ENCODE measurements at places on chromosomes 11 and 22. TPM values are rescaled to one million over a fixed set of nuclear protein-coding genes. Genes with fewer than 3 reads are reported as not detected.

The SYTL2 gene
- total RNA-seq, result 306 TPM

The CARD18 gene
- total RNA-seq, result not detected

The OOSP4B gene
- total RNA-seq, result not detected

The LMO1 gene
- total RNA-seq, result not detected

The NRGN gene
- total RNA-seq, result 1.8 TPM

The TST gene
- 576 TPM for total RNA-seq

The NRIP3 gene
- 0.27 TPM for total RNA-seq

The PLA2G6 gene
- total RNA-seq, result 21.2 TPM

The NLRX1 gene
- 14.8 TPM for total RNA-seq

The KRTAP5-1 gene
- total RNA-seq, result not detected

The FZD4 gene
- total RNA-seq, result 9.0 TPM

The RAG2 gene
- not detected for total RNA-seq

The OR52E1 gene
- total RNA-seq, result not detected

The MS4A6A gene
- 20.2 TPM for total RNA-seq

The PRAME gene
- not detected for total RNA-seq

The CCDC81 gene
- total RNA-seq, result 0.37 TPM

DNA sequence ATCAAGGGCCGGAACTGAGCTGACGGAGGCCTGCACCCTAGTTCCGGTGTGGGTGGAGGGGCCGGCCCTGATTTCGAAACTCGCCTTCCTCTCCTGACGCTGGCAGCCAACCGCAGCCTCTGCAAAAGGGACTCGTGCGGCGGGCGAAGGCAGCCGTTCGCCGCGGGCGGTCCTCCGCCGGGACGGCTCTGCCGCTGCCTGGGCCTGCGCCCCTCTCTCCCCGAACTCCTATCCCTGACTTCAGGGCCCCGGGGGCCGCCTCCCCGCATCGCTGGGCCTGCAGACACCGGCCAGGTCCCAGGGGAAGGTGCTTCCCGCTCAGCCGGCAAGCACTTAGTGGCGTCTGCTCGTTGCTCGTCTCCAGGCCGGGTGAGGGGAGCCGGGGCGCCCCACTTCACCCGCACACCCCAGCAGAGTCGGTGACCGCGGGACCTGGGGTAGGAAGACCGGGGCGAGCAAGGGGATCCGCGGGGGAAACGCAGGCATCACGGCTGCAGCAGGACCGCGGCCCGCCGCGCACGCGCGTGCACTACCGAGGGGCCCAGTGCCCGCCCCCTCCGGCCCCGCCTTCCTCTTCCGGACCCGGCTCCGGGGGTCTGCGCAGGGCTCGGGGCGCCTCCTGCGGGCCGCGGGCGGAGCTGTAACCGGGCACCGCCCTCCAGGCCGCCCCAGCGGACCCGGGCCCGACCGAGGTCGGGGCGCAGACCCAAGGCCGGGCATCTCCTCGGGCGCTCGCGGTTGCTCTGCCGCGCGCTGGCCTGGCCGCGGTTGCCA, 464 bp upstream of the ANKRD13D start:
- peak; percentile 90 for DNase-seq

DNA sequence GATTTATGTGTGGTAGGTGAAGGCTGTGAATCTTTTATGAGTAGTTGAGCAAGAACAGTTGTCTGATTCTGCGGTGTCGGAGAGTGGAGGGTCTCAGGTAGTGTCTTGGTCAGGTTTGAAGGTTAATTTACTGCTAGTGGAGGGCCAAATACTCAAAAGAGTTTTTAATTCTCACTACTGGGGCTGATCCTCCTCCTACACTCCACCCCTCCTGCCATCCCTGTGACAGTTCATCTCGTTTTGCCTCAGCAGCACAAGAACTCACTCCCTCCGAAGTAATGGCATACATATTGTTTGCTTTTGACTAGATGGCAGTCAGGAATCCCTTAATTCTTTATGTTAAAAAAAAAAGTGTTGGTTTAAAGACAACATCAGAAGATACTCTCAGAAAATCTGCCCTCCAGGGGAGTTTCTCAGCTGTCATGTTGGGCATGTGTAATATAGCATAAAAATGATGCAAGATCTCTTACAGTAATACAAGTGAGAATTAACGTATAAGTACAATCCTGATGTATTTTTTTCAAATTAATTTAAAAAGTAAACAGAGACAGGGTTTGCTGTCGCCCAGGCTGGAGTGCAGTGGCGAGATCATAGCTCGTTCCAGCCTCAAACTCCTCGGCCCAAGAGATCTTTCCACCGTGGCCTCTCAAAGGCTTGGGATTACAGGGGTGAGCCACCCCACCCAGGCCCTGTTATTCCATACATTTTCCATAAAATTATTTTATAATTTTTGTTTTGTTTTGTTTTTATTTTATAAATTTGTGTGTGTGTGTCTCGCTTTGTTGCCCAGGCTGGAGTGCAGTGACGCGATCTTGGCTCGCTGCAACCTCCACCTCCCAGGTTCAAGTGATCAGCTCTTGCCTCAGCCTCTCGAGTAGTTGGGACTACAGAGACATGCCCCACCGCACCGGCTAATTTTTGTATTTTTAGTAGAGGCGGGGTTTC, 1.3 kb downstream of the FAR1 start:
- DNase-seq, result peak; percentile 30

DNA sequence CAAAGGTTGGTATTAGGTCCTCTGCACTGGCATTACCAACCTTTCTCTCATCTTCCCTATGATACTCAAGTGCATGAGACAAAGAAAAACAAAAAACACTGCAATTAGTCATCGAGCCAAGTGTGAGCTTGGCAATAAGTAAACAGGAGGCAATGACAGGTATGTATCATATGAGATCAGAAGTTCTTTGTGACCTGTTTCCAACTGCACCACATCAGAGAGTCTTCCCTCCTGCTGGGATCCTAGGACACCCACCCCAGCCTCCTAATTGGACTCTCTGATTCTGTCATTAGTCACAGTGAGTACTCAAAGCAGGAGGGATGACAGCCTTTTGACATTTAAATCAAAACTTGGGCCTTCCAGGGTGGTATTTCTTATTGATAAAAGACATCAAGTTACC, 7.8 kb upstream of the JAML start:
- no peak for DNase-seq

- DNase-seq, result peak; percentile 42
These were observed 40.0 kb downstream of the TENM4 start for GRCh38 chr11:79400717-79401330.

GRCh38 chr11:3877364-3878257, 22.1 kb downstream of the STIM1 start:
- DNase-seq, result no peak

GRCh38 chr11:118622376-118623268, 15.2 kb downstream of the PHLDB1 start:
- no peak for DNase-seq

DNA sequence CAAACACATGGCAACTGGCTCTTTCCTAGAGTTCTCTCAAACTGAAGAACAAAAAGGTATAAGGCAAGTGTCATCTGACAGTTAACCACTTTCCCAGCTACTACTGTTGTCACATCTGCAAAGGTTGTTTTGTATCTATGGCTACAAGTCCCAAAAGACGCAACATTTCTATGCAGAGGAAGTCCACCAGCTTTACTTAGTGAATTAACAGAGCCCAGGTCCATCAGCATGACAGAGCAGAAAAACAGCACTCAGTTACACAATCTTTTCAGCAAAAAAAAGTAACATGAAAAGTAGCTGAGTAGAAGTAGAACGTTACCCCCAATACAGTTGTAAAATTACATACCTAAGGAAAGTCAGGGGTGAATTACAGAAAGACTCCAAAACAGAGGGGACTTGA, 12.1 kb downstream of the CPSF7 start:
- no peak for DNase-seq

- DNase-seq, result no peak
These were observed 666.6 kb downstream of the CNTN5 start for GRCh38 chr11:99687320-99687719.

GRCh38 chr11:116946414-116946813, 109.0 kb upstream of the APOA1 start:
- DNase-seq, result no peak

- no peak for DNase-seq
These were observed 8.6 kb upstream of the CD3E start for GRCh38 chr11:118295815-118296454.

DNA sequence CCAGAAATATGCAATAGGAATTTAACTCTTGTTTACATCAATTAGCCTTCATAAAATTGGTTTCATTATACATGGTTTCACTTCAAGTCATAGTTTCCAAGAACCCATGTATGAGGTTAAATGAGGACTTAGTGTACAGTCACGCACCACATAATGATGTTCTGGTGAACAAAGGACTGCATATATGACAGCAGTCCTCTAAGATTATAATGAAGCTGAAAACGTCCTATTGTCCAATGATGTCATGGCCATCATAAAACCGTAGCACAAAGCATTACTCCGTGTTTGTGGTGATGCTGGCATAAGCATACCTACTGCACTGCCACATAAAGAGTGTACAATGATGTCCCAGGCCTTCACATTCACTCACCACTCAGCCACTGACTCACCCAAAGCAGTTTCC, 31.1 kb downstream of the SMCO4 start:
- no peak for DNase-seq

DNA sequence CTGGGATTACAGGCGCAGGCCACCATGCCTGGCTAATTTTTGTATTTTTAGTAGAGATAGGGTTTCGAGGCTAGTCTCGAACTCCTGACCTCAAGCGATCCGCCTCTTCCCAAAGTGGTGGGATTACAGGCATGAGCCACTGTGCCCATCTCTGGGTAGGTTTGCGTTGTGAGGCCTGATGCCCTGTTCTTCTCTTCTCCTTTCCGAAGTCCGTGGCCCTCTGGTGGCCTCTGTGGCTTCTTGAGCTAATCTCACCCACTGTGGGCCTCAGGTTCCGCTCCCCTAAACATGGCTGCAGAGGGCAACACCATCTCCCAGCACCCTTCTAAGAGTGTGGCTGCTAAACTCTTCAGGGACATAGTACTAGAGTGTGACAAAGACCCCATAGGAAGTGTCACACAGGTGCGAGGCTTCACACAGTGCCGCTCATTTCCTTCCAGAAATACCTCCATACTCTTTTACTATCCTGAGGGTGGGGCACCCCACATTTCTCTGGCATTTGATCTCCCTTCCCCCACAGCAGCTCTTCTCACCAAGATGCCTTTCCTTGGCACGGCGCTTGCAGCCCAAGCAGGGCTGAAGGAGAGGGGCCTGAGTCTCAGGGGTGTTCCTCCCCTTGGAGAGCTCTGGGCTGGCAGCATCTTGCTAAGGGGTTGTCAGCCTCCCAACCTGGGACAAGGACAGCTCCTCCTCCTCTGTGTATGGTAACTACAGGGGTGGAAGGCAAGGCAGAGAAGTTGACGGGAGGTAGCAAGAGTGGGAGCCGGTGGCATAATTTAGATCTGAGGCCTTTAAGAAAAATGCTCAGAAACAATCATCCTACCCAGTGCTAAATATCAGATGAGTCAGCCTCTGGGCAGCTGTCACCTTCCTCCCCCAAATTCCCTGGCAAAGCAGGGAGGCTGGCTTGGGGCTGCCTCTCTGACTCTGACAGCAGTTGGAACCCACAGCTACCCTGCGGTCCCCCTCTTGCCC, 6.1 kb downstream of the THY1 start:
- no peak for DNase-seq

GRCh38 chr11:69353696-69354544, 60.0 kb downstream of the MYEOV start:
- DNase-seq, result peak; percentile 23

DNA sequence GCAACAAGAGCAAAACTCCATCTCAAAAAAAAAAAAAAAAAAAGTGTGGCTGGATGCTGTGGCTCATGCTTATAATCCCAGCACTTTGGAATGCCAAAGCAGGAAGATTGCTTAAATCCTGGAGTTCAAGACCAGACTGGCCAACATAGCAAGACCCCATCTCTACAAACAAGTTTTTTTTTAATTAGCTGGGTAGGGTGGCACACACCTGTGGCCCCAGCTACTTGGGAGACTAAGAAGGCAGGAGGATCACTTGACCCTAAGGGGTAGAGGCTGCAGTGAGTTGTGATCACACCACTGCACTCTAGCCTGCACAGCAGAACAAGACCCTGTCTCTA, 19.0 kb upstream of the FEZ1 start:
- DNase-seq, result no peak

DNA sequence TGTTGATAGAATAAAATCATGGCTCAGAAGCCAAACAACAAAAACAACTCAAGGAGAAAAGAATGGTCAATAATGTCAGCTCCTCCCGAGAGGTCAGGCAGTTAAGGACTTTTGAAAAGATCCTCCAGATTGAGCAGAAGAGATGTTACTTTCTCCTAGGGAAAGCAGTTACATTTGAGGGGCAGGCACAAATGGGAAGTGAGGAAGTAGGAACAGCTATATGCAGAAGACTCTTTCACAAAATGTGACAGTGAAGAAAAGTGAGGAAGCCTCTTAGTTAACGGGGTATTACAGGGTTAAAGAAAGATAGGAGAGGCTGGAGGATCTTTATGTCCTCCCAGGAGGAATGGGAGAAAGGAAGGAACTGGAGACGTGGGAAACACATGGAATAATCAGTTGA, 3.4 kb downstream of the DCHS1 start:
- no peak for DNase-seq

DNA sequence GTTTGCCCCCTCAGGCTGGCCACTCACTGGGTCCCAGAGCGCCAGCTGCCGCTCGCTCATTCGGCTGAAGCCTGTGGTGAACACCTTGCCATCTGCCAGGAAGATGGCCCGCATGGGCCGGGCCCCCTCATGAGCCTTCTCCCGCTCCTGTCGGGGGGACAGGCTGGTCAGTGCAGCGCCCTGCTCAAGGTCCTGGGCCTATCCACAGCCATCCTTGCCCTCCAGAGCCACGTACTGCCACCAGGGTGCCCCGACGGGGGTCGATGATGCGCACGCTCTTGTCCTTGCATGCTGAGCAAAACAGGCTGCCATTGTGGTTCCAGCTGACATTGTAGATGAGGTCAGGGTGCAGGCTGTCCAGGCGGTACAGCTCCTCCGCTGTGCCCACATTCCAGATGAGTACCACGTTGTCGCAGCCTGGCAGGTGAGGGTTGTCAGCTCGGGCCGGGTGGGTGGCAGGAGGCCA, 2.1 kb downstream of the CORO1B start:
- no peak for DNase-seq

GRCh38 chr11:96197103-96197502, 145.9 kb downstream of the MAML2 start:
- DNase-seq, result no peak

GRCh38 chr11:64745521-64746328, 1.8 kb upstream of the RASGRP2 start:
- DNase-seq, result peak; percentile 85

- DNase-seq, result peak; percentile 34
These were observed 32.8 kb downstream of the MS4A2 start for GRCh38 chr11:60121264-60121663.

DNA sequence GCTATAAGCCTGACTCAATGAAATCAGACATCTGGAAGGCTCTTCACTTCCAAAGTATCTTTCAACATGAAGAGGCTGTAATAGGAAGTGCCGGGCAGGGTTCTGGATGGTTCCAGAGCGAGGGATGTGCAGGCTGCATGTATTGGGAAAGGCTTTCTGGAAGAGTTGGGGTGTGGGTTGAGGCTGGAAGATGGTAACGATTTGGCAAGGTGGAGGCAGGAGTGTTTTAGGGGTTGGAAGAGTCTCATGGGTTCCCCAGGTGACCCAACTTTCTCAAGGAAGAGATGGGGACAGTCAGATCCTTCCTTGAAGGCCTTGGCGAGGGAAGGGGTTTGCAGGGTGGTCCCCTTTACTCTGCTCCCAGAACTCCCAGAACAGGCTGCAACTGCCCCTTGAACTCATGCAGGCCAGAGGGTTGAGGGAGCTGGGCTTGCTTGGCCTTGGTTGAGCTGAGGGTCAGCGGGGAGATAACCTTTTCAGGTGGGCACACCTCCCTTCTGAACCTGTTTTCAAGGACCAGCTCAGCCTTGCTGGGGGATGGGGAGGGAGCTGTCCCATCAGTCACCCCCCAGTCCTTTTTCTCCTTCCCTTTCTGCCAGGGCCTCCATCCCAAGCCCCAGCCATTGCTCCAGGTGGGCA, 9.4 kb upstream of the POU2F3 start:
- no peak for DNase-seq

- no peak for DNase-seq
These were observed 117.1 kb downstream of the MRTFA start for GRCh38 chr22:40519284-40519947.

All from left colon (tissue), 2 donors.